ENCODE measurements at places on chromosomes 1 and 21.
A peak's percentile ranks its signal among the peaks of the same experiment; 100 is the strongest.

GRCh38 chr1:171500304-171500703, 15.0 kb downstream of the PRRC2C start:
- no peak for DNase-seq

- no peak for DNase-seq
Observed at GRCh38 chr1:215405211-215405610, 161.9 kb upstream of the KCTD3 start.

DNA sequence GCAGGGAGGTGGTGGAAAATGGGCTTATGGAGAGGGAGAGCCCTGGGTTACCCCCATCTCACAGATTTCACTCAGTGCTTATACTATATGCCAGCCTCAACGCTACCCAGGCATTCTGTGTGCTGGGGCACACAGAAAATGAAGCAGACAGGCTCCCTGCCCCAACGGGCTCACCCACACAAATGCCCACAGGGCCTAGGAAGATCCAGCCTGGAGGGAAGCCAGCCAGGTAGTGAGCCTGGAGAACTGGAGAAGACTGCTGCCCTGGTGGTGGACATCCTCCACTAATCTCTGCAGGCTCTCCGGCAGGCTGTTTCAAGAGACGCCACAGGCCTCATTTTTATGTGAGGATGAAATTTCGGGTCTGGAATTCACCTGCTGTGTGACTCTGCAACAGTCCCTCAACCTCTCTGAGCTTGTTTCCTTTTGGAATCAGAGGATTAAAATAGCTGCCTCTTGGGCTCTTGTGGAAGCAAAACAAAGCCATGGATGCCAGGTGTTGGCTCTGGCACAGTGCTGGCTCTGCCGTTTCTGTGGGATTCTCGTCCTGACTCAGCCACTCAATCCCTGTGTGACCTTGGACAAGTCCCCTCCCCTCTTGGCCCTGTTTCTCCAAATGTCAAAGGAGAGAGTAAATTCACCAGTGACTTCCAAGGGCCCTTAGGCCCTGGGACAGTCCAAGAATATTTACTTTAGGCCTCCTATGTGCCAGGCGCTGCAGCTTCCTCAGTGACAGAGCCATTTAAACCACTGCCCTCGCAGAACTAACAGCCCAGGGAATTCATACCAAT, 3.6 kb downstream of the PAQR7 start:
- DNase-seq: no peak

DNA sequence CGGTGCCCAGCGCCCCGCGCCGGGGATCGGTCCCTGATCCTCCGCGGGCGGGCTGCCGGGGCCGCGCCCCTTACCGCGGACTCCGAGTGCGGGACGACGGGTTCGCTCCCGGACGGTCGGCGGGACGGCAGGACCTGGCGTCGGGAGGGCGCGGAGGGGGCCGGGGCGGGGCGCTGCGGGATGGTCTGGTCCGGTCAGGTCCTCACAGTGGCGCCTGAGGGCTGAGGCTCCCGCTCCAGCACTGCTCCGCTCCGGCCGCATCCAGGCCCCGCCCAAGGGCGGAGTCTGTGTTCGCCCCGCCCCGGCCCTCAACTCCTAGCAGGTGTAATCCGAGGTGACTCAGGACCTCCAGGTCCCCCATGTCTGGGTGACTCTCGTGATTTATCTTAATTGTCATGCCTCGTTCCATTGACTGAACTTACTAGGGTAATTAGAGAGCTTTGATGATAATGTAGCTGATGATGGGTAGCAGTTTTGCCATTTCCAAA, at the start of gene RAB3B:
Gene RAB3B, minus strand, starts transcription at position 223 of the 488 bp plus-strand sequence. CDS start 13,583 bp downstream, outside the sequence.
- peak; percentile 94 for DNase-seq
